ENCODE measurements at places on chromosomes 3 and 15. TPM values are rescaled to one million over a fixed set of nuclear protein-coding genes. Genes with fewer than 3 reads are reported as not detected.

- no peak for DNase-seq
Observed at GRCh38 chr15:61159901-61160300, 69.2 kb downstream of the RORA start.

DNA sequence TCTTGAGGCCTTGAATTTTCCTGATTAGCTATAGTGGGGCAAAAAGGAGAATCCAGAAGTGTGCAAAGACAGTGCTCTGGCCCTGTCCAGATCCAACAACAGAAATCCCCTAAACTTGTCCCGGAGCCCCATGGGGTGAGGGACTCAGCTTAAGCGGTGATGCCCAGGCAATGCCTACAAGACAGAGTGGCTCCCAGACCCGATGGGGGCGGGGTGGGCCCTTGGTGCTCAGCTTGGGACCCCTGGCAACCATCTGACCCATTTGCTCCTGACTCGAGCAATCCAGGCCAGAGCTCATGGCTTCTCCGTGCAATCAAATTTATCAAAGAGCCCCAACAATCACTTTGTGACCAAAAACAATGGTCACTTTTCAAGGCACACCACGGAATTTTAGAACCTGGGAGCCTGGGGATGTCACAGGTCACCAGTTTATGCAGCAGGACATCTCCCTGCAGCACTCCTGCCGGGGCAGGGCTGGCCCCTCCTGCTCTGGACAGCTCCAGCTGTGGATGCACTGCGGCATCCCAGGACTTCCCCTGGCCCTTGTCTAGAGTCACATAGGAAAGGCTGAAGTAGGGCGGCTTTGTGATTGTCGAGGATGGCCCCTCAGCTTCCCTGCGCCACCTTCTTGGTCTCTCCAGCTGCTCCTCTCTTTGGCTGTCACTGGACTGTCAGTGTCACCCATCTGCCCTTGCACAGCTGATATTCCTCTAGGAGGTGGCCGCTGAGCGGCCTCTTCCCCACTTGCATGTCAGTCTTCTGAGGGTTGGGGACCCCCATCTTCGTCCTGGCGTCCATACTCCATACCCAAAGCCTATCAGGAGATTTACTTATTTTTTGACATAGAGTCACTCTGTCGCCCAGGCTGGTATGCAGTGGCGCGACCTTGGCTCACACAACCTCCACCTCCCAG, 28.4 kb downstream of the RGMA start:
- DNase-seq, result no peak

- DNase-seq, result no peak
Observed at GRCh38 chr3:117104792-117105191, 395.2 kb downstream of the TUSC7 start.

The NUP210 gene
- total RNA-seq, result under 0.01 TPM

The ISLR gene
- 73.8 TPM for total RNA-seq
